ENCODE measurements at places on chromosomes 4 and X.

DNA sequence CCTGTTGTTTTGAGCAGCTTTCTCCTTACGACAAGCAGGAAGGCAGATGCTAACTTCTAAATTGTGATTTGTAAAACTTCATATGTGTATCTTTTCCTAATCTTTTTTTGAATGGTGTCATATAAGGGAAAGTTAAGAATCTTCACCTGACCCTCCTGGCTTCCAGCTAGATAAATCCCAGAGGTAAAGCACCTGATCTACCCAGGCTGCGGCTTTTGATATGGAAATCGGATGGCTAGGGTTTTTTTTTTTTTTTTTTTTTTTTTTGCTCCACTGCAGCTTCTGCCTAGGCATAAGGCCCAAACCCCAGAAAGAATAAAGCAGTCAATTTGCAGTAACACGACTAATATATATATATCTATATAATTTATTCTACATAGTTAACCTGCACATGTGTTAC lies 10.0 kb downstream of the MAB21L2 start:
- no peak for DNase-seq

- DNase-seq, result no peak
These were observed 1.6 kb downstream of the SHISA3 start for GRCh38 chr4:42398871-42399331.

DNA sequence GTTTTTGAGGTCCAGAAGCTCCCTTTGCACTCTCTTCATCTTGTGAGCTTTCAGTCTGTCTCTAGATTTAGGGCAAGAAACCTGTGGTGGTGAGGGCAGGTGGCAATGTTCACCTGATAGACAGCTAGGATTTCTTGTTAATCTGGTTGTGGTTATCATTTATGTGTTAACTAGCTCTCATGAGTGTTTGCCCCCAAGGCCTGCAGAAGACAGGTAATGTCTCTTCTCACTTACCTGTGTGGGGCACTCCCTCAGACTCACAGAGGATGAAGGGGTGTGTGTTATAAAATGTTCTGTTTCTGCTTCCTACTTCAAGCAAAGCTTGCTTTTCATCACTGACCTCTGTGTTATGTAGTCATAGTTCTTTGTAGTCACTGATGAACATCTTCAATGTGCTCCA lies 17.8 kb downstream of the EGF start:
- DNase-seq, result no peak

DNA sequence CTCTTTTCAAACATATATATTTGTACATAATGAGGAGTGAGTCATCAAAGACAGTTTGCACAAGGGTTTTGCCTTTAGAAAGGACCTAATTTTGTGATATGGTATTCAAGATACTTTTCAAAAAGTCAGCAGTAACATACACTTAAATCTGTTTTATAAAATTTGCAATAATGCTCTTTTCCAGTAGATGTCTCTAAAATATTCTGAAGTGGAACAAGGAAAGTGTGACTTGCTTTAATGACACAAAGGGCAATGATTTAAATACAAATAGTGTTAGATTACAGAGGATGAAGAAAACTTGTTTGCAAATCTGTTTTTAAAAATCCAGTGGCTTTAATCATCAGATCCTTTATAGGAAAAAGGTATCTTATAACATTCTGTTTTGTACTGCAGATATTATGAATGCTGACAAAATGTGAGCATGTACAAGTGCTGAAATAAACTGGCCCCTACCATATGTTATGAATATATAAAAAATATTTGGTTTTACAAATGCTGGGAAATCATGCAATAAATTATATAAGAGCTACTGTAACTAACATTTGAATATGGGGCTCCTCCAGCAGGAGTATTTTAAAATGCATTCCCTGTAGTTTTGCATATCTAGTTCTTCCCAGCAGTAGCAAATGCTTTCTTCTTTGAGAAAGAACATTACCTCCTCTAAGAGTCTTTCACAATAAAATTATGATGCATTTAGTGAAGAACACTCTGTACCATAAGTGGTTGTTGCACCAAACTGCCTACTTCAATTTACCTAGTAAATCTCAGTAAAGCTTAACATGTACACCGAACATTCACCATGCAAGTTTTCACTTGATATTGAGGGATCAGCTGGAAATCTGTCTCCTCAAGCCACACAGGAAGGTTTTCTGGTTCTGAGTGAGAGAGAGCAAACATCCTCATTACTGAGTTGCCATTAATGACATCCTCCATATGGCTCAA lies 20.2 kb downstream of the MMRN1 start:
- no peak for DNase-seq
